Nucleus accumbens (tissue), 56 donors: ENCODE measurements at places on chromosomes 6 and 20.
A peak's percentile ranks its signal among the peaks of the same experiment; 100 is the strongest.

DNA sequence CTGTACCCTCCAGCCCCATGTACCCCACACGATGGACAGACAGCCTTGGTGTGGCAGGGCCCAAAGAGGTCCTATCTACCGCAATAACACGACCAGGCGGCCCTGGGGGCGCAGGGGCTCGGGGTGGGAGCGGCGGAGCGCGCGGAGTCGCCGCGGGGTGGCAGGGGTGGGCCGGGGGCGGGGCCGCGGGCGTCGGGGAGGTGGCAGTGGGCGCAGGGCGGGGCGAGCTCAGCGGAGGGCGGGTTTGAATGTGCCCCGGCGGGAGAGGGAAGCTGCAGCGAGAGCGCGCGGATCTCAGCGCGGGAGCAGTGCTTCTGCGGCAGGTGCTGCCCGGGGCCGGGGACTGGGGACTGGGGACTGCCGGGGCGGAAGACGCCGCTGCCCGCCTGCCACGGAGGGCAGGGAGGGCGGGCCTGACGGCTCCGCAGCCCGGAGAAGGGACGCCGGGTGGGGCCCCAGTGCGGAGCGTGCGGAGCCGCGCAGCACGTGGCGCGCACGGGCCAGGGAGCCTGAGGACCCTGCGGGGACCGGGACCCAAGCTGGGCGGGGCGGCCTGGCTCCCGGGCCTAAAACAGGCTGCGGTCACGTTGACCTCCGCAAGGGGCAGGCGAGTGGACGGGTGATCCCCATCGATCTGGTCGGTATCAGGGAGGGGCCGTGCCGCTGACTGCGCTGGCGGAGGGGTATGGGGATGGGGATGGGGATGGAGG, at the start of gene SLC29A1:
SLC29A1 (plus strand) TSS at position 277 of the 710 bp plus-strand sequence. CDS start 3,719 bp downstream, outside the sequence.
- DNase-seq = peak; percentile 49

- no peak for DNase-seq
Observed at GRCh38 chr6:133099573-133099972, 141.6 kb upstream of the EYA4 start.

- no peak for DNase-seq
Observed at GRCh38 chr6:131130554-131130940, 4.7 kb upstream of the AKAP7 start.

DNA sequence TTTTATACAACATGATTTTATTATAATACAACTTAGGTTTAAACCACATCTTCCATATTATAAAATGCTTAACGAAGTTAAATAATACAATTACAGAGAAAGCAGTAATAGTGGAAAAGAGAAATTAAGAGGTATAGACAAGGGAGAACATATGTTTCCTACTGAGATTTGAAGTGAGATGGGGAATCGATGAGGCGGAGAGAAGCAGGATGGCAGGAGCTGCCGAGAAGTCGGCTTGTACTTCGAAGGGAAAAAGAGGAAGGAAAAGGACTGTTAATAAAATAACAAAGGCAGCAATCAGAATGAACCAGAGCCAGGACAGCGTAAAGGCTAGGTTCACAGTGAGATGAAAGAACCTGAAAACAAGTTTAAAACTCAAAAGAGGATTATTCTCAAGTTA, 15.4 kb downstream of the FBXL4 start:
- DNase-seq = no peak

GRCh38 chr6:132506869-132507808, 5.8 kb downstream of the STX7 start:
- no peak for DNase-seq

- no peak for DNase-seq
Observed at GRCh38 chr20:50730765-50731054, 670 bp upstream of the PARD6B start.
